ENCODE measurements at places on chromosomes 1 and 21.

DNA sequence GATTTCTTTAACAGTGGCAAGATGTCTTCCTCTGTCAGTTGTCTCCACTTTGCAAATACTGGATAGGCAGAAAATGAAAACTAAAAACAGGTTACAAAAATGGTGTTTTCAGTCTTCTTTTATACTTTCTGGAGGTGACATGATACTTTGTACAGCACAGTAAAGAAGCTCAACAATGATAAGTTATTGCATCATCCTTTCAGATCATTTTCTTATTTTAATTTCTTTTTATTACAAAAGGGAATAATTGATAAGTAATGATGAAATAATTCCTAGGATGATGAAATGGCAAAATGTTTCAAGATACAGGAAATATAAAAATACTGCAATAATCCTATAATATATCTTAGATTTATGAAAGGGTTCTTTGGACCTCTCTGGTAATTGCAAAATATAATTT is 16.5 kb downstream of the GORAB start:
- no peak for DNase-seq

GRCh38 chr1:166086113-166086883 is 80.5 kb downstream of the FAM78B start:
- no peak for DNase-seq

- DNase-seq, result no peak
Observed at GRCh38 chr1:28127617-28128257, 39.3 kb upstream of the EYA3 start.

GRCh38 chr21:20023193-20023592 is 975.0 kb upstream of the NCAM2 start:
- DNase-seq, result no peak

GRCh38 chr1:194473766-194474165 is 1287.4 kb upstream of the B3GALT2 start:
- no peak for DNase-seq

- no peak for DNase-seq
Observed at GRCh38 chr21:31103163-31103562, 64.9 kb upstream of the KRTAP19-8 start.

DNA sequence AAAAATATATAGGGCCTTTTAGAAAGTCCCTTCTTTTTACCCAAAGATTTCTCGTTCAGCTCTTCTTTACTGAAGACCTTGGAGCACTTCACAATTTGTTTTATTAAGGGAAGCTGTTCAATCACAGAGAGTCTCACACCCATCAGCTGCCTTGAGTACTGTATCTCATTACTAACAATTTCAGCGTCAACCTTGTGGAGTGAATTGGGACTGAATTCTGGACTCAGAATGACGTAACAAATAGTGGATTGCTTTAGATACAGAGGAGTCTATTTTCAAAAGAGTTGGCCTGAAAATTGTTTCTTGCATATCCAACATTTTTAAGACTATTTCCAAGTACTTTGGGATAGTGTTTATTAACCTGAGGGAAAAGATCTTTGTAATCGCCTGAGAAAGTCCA is 7.9 kb downstream of the MAP10 start:
- no peak for DNase-seq

DNA sequence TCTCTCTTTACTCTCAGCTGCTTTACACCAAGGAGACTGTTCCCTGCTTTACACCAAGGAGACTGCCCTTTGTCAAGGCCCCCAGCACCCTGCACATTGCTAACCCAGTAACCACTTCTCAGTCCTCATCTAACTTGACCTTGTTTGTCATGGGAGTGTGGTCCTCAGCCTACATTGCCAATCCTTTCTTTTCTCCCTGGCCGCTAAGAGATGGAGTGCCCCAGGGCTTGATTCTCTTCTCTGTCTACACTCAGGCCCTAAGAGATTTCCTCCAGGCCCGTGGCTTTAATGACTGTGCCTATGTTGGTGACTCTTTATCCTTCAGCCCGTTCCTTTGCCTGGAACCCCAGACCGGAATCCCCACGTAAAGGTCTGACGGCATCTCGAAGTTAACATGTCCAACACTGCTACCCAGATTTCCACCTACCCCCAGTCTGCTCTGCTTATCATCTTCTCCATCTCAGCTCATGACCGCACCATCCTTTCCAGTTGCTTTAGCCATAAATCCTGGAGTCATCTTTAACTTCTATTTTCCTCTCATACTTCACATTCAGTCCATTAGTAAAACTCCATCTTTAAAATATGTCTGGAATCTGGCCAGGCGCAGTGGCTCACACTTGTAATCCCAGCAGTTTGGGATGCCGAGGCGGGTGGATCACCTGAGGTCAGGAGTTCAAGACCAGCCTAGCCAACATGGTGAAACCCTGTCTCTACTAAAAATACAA is 9.5 kb upstream of the SEMA4A start:
- no peak for DNase-seq

GRCh38 chr1:5921671-5922070 is 70.6 kb downstream of the NPHP4 start:
- DNase-seq, result no peak

DNA sequence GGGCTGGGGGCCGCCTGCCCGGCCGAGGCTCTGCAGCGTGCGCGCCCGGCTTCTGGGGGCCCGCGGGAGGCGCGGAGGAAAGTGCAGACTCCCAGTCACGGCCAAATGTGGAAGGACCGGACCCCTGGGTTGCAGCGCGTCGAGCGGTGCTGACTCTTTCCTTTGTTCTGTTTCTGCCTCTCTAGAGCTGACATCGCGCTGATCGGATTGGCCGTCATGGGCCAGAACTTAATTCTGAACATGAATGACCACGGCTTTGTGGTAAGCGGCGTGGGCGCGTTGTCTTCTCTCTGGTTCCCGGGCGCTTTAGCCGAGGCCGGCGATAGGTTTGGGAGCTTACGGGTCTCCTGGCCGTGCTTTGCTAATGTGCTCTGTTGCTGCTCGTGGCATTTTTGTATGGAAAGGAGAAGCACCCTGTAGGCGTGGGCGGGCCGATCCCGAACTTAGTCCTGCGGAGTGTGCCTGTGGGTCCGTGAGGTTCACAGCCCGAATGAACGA is 629 bp downstream of the PGD start:
- no peak for DNase-seq

- no peak for DNase-seq
Observed at GRCh38 chr1:184892116-184892515, 82.2 kb downstream of the NIBAN1 start.

- DNase-seq, result no peak
Observed at GRCh38 chr1:108080448-108080847, 115.5 kb upstream of the VAV3 start.

DNA sequence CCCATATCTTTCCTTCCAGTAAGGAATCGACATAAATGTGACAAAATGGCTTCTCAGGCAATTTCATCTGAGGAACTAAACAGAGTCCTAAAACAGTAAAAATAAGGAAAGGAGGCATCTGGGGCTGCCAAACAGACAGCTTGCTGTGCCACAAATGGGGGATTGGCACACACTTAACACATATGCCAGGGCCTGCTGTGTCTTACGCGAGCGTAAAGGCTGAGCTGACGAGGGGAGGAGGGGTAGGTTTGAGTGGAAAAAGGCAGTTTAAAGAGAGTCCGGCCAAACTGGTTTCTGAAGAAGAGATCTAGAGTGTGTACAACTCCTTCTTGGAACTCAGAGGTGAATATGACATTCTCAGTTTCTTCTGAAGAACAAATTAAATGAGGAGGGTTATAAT is 244.1 kb upstream of the MAP1LC3C start:
- DNase-seq, result no peak

DNA sequence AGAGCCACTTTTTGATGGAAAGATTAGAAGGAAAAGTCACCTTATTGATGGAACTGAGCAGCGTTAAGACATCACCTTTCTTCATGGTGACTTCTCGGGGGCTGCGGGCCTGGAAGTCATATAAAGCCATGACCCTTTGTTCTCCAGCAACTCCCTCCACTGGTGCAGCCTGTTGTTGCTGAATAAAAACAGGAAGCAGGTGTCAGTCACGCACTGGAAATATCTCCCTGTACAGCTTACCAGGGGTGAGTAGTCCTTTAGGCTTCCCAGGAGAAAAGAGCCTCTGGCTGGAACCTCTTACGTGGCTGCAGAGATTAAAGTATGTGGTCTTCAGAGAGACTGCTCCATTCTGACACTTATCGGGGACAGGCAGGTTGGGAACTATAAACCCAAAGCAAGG is 31.9 kb downstream of the SPTA1 start:
- DNase-seq, result no peak

DNA sequence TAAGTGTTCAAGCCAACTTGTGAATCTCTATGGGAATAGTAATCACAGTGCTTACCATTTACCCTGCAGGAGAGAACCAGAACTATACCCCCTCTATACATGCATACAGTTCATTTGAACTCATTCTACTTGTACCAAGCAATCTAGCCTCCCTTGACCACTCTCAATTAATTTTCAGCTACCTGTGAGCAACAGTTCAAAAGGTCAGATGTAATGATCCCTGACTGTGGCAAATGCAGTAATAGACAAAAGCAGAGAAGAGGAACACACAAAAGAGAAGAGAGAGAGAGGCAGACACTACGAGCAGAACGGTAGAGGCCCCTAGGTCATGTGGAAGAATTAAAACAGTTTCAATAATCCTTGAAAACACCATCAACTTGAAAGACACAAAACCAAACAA is 52.8 kb downstream of the FMO4 start:
- DNase-seq, result no peak

- DNase-seq, result peak; percentile 70
Observed at GRCh38 chr21:42145569-42146272, 73.2 kb upstream of the ABCG1 start.

GRCh38 chr1:3061566-3061965 is 7.4 kb upstream of the PRDM16 start:
- no peak for DNase-seq

GRCh38 chr1:7404046-7404742 is 366.9 kb upstream of the VAMP3 start:
- DNase-seq, result no peak

DNA sequence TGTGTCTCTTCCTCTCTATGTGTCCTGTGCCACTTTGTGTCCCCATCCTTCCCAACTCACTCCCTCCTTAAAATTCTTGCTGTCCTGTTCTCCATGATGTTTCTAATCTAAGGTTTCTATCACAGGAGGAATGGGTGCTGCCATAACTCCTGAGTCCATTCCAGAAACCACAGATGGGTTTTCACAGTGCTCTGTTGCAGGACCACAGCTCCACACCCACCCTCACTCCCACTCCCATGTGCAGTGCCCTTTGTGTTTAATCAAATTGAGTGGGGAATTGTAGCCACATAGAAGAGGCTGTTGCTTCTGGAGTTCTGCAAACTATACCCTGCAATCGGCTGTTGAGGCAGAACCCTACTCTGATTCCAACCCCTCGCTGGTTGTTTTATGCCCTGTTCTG is 142.1 kb downstream of the SPATA46 start:
- DNase-seq, result no peak

GRCh38 chr1:158366783-158367182 is 13.1 kb downstream of the CD1E start:
- DNase-seq, result no peak

DNA sequence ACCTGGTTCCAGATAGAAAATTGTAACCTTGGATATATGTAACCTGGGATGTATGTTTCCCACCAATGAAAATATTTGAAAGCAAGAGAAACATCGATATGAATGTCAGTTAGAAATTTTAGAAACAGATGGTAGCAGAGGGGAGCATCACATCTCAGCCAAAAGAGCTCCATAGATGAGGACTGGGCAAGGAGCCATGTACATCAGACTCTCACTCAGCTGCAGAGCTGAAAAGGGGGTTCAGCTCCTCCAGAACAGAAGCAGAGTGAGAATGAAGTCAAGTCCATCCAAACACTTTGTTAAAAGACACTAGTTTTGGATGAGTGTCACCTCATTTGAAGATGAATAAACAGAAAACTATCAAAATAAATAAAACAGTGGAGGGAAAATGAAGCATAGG is 202.4 kb downstream of the HMCN1 start:
- DNase-seq, result no peak

GRCh38 chr1:61293197-61293596 is 210.8 kb downstream of the NFIA start:
- DNase-seq, result no peak

GRCh38 chr1:235138821-235139220 is 10.2 kb upstream of the TOMM20 start:
- no peak for DNase-seq

GRCh38 chr1:66571789-66572188 is 37.8 kb downstream of the SGIP1 start:
- no peak for DNase-seq
